ENCODE measurements at places on chromosomes 6 and 20.

DNA sequence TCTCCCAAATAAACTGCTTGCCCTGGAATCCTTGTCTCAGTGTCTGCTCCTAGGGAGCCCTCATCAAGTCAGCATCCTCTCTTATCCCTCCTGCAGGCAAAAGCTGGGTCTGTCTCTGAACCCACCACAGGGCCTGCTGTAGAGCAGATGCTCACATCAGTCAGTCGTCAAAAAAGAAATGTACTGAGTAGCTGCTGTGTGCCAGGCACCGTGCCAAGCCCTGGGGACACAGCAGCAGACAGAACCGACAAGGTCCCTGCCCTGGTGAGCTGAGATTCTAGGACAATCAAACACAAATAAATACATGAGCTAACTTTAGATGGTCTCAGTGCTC, 68.5 kb downstream of the EYA2 start:
- DNase-seq: peak; percentile 45

DNA sequence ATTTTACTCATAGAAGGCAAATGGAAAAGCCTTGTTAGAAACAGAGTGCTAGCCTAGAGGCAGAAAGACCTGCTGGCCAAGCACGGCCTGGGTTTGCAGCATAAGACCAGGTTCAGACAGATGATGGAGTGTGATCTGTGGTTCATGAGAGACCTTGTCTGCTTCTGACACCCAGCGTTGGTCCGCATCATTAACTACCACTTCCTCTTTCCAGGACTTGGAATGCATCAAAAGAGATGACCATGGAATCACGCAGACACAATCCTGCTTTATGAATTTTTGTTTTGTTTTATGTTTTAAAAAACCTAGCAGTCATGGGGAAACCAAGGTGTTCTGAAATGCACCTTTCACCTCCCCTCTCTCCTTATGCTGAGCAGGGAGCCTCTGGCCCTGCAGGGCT, 76.8 kb upstream of the SYNDIG1 start:
- DNase-seq: no peak

DNA sequence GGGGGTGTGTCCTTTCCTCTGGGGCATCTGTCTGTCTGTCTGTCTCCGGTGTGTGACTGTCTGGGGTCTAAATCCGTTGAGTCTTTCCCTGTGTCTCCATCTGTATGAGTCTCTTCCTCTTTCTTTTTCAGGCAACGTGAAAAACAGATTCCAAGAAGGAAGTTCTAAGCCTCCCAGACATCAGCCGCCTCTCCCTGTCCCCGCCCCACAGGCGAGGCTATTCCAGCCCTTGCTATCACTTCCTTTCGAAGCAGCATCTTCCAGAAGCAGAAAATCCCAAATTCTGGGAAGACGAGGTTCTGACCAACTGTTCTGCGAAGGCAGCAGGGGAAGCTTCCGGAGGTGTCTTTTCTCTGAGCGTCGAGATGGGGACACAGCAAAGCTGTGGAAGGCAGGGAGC, 34.0 kb downstream of the PMEPA1 start:
- DNase-seq: no peak

- DNase-seq: no peak
Measured at GRCh38 chr20:12788632-12789299, 220.0 kb upstream of the SPTLC3 start.

- DNase-seq: no peak
Measured at GRCh38 chr6:125839471-125839870, 48.7 kb downstream of the NCOA7 start.

DNA sequence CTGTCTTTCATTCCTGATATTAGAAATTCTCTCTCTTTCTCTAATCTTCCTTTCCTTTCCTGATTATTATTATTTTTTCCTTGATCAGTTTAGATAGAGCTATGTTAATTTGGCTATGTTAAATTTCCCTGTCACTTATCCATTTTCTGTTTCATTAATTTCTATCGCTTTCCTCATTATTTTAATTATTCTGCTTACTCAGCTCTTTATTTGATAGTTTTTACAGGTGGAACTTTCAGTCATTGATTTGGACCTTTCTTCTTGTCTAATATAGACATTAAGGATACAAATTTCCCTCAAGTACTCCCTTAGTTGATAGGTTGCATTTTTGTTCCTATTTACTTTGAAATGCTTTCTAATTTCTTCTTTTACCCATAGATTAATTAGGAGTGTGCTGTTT, 442.3 kb downstream of the CDH26 start:
- DNase-seq: no peak

- DNase-seq: no peak
Measured at GRCh38 chr6:130969166-130969565, 93.9 kb downstream of the EPB41L2 start.

- DNase-seq: no peak
Measured at GRCh38 chr6:70813885-70814284, 143.0 kb downstream of the B3GAT2 start.

GRCh38 chr20:7248281-7249201, 481.1 kb downstream of the BMP2 start:
- DNase-seq: peak; percentile 28

- no peak for DNase-seq
Measured at GRCh38 chr20:58918621-58919020, 62.4 kb upstream of the NELFCD start.

- DNase-seq: no peak
Measured at GRCh38 chr20:36956674-36957073, 5.2 kb upstream of the SAMHD1 start.

- DNase-seq: peak; percentile 37
Measured at GRCh38 chr20:34538671-34539123, 19.8 kb upstream of the MAP1LC3A start.

GRCh38 chr6:32947552-32948465, 5.1 kb downstream of the HLA-DMA start:
- DNase-seq: no peak

DNA sequence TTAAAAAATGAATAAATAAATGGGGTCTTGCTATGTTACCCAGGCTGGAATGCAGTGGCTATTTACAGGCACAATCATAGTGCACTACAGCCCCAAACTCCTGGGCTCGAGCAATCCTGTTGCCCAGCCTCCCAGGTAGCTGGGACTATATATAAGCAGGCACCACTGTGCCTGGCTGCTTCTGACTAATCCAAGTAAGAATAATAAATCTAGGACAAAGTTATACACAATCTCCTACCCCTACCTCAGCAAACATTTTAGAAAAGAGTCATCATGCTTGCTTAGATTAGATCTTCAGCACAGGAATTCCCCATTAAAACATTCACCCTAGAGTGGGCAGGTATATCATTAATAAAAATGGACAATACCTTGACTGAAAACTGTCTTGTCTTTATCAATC, 124.6 kb downstream of the REV3L start:
- no peak for DNase-seq

DNA sequence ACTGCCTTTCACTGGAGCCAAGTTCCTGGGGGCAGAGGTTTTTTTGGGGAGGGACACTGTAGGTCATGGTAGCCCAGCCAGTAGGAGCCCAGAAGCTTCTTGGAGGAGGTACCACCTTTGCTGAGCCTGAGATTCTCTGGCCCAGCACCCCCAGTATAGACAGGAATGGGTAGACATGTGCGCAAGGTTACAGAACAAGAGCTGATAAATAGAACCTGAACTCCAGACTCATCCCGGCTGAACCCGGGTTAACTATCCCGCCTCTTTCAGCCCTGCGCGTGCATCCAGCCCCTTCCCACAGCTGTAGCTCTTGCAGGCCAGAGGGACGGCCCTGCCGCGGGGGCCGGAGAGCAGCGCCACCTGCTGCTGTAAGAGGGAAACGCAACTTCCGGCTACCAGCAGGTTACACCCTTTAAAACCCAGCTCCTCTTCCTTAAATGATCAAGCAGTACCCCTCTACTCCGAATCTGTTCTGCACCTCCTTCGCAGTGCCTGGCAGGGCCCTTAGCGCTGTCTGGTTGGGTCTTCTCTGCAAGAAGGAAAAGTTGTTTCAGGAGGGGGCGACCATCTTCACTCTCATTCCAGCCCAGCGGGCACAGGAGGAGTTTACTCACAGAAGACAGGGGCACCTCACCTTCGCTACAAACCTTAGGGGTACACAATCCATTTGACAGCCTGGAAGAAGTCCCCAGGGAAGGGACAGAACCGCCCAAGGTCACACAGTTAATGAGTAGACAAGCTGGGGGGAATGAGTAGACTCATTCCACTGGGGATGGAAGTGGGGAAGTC, 7.5 kb downstream of the SRXN1 start:
- peak; percentile 35 for DNase-seq

- DNase-seq: no peak
Measured at GRCh38 chr6:7672066-7673062, 53.5 kb upstream of the BMP6 start.

DNA sequence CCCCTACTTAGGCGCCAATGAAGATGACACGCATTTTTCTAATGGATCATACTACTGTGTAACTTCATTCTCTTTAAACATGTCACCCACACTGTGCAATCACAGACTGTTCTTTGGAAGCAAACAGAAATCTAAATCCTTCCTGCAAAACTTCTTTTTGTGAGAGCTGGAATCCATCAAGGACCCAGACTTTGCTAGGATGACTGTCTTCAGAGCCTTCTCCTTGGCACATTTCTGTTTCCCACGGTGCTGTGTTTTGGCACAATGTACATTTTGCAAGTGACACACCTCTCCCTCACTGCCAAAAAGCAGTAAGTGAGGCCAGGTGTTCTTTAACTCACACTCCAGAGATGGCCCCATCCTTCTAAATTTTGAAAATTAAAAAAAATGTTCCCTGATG, 21.7 kb upstream of the TAGAP start:
- no peak for DNase-seq

DNA sequence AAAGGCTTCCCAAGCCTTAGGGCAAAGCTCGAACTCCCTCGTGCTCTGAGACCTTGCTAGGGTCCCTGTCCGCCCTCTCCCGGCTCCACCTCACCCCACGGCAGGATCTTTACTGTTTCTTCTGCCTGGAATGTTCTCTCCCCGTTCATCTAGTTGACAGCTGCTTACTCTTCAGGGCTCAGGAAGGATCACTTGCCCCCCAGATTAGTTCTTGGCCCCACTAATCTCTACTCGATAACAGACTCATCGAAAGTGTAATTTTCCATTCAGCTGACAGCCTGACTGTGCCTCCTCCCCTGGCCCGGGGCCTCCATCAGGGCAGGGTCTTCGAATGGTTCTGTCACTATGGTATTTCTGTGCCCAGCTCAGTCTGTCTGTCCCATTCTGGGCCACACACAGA, 3.1 kb downstream of the MAP1LC3A start:
- DNase-seq: no peak

DNA sequence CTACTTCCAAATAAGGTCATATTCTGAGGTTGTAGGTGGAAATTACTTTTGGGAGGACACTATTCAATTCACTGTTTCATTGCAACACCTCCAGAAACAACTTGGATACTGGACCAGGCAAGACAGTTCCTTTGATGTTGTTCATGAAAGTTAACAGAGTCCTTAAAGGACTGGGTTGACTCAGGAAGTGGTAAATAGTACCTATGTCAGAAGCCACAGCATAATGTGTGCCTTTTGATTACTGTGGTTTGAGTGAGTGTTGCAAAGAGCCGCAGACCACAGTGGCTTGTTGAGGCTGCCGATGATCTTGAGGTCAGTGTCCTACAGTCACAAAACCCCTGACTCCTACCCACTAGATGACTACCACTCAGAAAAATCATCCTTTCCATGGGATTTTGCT, 10.9 kb downstream of the IL20RA start:
- no peak for DNase-seq

GRCh38 chr6:52691718-52692117, 20.8 kb downstream of the TMEM14A start:
- peak; percentile 18 for DNase-seq

DNA sequence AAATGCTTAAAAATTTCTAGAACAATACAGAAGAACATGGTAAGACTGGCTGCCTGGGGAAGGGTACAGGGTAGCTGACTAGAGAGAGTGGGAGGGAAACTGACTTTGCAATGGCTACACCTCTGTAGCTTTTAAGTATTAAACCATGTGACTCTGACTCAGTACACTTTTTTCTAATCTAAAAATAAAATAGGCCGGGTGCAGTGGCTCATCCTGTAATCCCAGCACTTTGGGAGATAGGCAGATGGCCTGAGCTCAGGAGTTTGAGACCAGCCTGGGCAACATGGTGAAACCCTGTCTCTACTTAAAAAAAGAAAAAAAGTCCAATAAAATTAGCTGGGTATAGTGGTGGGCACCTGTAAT, 18.5 kb downstream of the ATP9A start:
- DNase-seq: no peak

- DNase-seq: no peak
Measured at GRCh38 chr6:160507420-160507819, 156.7 kb downstream of the LPA start.

All from NCI-H510A treated with DMSO at 0.1 percent for 48 hours (cell line).